B cell (primary cell): ENCODE measurements at places on chromosomes 2 and 18. TPM values are rescaled to one million over a fixed set of nuclear protein-coding genes. Genes with fewer than 3 reads are reported as not detected.
A peak's percentile ranks its signal among the peaks of the same experiment; 100 is the strongest.

DNA sequence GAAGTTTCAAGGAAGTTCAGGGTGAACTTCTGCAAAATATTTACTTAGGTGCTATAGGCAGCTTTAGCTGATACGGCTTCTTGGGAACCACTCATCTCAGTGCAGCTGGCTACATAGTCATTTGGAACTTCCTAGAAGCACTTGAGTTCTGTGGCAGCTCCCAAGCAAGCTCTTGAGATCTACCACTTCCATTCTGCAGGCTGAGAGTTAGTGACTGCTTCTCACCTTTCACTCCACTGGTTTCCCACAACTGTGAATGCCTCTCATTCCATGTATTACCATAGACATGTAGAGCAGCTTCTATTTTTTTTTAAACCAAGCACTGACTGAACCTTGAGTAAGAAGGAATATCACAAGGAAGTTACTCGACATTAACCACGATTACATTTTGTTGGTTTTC lies 994.1 kb upstream of the ACVR2A start:
- DNase-seq = no peak

Gene THADA
- 17.6 and 20.3 TPM in 2 replicates for polyA plus RNA-seq

- no peak for DNase-seq
Observed at GRCh38 chr18:8065284-8065683, 498.2 kb downstream of the PTPRM start.

DNA sequence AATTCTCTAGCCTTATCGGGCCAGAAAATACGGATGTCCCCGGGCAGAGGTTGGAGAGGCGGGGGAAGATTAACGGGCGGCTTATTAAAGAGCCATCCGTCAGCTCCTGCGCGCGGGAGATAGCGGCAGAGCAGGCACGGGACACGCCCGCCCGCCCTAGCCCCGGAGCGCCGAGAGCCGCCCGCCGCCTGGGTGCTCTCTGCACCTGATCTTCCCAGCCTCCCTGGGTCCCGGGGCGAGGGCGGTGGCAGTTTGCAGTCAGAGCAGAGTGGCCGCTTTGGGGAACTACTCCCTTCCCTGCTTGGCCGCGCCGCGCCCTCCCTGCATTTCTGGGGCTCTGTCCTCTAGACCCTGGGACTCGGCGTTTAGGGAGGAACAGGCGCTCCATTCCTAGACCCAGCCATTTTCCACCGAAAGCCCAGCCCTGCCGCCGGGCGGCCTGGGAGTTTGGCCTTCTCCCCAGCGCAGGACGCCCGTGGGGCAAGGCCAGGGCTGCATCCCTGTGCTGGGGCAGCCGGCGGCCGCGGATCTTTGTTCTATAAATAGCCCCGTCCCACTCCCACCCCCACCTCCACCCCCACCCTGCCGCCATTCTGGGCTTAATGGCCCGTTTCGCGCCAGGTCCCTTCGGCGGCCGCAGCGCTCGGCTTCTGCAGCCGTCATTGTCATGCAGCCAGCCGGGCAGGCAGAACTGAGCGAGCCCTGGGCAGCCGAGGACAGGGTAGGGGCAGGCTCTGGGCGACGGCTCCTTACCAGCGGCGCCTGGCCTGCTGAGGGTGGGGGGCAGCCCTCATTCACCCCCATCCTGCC lies 6.6 kb downstream of the GAD1 start:
- DNase-seq = no peak

- no peak for DNase-seq
Observed at GRCh38 chr2:178419123-178419522, 31.9 kb downstream of the PRKRA start.

DNA sequence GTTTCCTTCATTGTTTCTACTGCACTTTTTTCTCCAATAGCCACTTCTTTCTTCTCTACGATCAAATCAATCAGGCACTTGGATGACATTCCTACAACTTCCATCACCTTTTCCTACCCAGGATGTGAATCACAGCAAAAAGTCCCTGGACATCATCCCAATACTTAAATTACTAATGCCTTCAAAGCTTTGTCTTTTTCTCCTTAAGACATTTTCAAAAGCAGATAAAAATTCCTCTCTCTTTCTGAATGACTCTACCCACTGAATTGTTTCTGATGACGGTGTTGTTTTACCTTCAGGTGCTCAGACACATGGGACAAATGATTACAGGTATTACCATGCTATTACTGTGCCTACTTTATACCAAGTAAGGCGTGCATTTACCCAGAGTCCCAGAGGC lies 500.9 kb downstream of the FBXO15 start:
- no peak for DNase-seq

GRCh38 chr2:17680119-17680518 lies 73.5 kb downstream of the SMC6 start:
- DNase-seq = no peak

Gene CIDEA
- polyA plus RNA-seq = not detected in 2 replicates

DNA sequence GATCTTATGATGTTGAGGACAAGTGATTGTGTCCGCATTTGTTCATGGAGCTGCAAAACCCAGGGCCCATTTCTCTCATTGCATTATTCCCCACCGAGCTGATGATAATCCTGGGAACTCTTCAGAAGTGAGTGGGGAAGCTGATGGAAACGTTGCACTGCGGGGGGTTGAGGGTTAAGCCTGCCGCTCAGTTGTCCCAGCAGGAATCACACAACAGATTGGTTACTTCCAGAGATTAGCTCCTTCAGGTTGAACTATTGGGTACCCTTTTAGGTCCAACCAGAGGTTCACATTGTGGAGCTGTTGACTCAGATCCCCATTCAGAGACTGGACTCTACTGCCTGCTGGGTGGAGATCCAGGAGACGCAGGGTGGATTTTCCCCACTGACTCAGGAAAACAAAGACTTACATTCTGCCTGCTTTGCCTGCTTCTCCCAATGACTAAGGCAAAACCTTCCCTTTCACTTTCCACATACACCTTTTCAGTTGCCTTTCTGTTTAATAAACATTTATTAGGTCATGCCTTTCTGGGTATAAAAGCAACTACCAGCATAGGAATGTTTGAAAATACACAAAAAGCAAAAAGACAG lies 286.4 kb downstream of the TXNL1 start:
- no peak for DNase-seq

DNA sequence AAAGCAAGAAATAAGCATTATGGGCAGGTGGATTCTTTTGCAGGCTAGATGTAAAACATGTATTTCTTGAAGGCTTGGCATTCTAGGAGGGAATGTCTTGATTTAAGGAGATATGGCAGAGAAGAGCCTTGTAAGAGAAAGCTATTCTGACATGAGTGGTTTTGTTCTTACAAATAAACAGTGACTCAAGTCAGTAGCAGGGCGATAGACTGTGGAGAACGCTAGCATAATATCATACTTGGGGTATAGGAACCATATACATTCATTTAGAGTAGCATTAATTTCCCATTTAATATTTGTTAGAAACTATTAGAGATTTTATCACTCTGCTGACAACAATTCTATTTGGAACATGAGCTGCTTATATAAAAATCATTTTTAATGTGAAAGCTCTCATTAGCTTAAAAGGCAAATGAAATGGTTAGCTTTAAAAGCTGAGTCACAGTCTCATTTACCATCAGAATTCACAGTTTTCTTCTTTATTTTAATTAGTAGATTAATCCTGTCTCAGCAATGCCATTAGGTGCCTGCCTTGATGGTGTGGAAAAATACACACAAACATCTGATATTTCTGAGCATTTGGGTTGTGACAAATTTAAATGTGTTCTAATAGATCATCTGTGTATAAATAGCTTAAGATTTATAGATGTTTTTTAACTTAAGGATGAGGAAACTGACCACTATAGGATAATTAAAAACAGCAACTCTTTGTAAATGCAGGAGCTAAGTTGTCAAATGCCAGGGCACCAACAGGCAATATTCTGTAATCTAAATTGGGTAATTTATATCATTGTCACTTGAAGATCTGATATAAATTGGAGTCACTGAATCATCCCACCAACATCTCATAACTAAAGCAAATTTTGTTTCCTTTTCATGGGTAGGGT lies 276.7 kb downstream of the PLCL1 start:
- no peak for DNase-seq

Gene CAPN14
- polyA plus RNA-seq = 2.2 and 2.5 TPM in 2 replicates

DNA sequence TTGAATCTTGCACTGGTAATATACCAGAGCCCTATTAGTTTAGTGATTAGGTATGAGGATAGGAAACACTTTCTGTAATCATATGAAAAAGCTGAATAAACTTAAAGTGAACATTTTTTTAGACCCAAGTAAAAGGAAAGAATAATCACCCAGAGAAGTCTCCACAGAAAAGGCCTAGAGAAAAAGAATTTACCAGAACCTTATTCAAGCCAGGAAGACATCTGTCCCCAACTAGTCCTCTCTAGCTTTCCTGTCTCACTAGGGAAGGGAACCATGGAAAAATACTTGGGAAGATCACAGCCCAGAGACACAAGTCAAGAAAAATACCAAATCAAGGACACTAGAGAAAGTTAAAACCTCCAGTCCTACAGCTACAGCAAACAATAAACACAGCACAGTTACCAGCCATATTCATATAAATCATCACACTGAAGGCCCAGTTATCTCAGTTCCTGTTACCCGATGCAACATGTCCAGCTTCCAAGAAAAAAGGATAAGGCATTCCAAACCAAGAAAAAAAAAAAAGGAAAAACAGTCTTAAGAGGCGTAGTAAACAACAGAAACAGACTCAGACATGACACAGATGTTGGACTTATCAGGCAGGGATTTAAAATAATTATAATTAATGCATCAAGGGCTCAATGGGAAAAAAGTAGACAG lies 461.5 kb downstream of the IRS1 start:
- DNase-seq = no peak

DNA sequence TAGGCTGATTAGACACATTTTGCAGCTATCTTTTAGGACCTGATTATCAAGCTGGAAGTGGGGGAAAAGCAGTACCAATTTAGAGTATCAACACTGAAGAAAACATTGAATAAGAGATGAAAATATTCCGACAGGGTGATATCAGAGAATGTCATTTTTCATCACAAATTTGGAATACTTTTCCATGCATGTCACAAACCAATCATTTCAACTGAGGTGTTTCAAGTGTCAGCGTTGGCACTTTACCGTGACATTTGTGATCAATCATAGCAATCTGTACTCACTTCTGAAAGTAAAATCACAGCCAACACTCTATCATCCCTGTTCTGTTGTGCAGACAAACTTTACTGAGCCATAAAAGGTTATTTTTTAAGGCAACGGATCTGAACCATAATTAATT lies 75.4 kb downstream of the PDE1A start:
- DNase-seq = no peak

GRCh38 chr2:120307482-120307881 lies 38.5 kb upstream of the INHBB start:
- DNase-seq = no peak

DNA sequence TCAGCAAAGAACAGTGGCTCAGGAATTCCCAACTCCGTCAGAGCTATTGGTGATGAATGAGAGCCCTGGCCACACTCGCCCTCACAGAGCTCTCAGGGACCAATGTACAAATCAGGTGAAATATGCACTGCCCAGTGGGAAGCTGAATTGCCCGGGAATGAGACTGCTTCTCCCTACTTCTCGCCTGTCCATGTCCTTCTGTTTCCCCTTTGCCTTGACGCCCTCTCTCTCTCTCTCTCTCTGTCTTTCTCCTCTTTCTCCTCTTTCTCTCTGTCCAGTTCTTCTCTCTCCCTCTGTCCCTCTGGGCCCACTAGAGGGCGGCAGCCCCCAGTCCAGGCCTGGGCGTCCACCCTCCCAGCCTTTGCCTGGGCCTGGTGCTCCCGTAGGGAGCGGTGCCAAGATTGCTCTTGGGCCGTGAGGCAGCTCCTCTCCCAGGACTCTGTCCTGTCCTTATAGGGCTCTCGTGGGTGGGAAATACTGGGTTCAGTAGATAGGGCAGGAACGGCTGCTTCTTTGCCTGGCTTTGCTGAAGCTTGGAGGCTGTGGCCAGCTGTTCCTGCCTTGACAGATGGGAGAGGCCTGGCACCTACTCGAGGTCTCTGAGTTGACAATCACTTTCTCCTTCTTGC lies 28.4 kb upstream of the PUM2 start:
- peak; percentile 8 for DNase-seq

DNA sequence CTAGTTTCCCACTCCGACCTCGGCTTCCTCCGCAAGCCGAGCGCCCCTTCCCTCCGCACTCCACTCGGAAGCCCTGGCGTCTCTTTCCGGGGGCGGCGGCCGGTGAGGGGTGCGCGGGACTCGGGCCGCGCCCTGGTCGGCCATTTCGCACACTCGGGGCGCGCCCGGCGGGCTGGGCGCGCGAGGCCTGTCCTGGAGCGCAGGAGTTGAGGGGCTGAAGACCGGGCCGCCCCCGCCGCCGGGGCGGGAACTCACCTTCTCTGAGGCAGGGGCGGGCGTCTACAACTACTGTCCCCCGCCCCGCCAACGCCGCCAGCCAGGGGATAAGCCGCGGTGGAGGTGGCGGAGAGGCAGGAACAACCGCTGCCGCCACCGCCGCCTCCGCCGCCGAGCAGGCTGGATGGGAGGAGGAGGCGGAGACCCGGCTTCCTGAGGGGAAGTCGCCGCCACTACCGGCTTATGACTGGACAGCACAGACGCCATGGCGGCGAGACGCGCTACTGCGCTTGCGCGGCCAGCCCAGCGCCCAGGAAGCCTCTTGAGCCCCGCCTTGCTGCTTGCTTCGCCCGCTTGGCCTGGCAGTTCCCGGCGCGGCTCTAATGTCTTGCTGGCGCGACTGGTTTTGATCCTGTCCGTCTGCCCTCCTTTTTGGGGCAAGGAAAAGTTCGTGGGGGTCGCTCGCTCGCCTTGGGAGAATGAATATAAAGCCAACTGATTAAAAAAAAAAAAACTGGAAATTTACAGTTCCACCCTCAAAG lies at the start of gene KRCC1:
TSS of gene KRCC1 (minus strand) at position 413 of the 758 bp plus-strand sequence. CDS start 27,220 bp downstream, outside the sequence.
- peak; percentile 97 for DNase-seq

GRCh38 chr2:136235546-136235945 lies 117.6 kb upstream of the CXCR4 start:
- no peak for DNase-seq

GRCh38 chr18:51038110-51038509 lies 8.1 kb downstream of the SMAD4 start:
- peak; percentile 16 for DNase-seq

- DNase-seq = peak; percentile 59
Observed at GRCh38 chr18:61581578-61582201, 248.5 kb downstream of the CDH20 start.
